ENCODE measurements at places on chromosomes 2 and 18. TPM values are rescaled to one million over a fixed set of nuclear protein-coding genes. Genes with fewer than 3 reads are reported as not detected.

GRCh38 chr18:63619661-63620060, 24.4 kb downstream of the SERPINB4 start:
- no peaks in the 10 kb centered on the region for H3K27me3 ChIP-seq
- no peaks in the 10 kb centered on the region for H3K4me1 ChIP-seq
- H3K27ac ChIP-seq, result no peak overlapping the region
- DNase-seq, result no peak

- no peak overlapping the region for H3K4me3 ChIP-seq
- H3K36me3 ChIP-seq, result no peaks in the 10 kb centered on the region
- H3K27me3 ChIP-seq, result no peaks in the 10 kb centered on the region
- H3K4me1 ChIP-seq, result peaks cover 6% of the 10 kb centered on the region
- DNase-seq, result no peak
Observed at GRCh38 chr2:106521016-106521415, 33.9 kb downstream of the CD8B2 start.

DNA sequence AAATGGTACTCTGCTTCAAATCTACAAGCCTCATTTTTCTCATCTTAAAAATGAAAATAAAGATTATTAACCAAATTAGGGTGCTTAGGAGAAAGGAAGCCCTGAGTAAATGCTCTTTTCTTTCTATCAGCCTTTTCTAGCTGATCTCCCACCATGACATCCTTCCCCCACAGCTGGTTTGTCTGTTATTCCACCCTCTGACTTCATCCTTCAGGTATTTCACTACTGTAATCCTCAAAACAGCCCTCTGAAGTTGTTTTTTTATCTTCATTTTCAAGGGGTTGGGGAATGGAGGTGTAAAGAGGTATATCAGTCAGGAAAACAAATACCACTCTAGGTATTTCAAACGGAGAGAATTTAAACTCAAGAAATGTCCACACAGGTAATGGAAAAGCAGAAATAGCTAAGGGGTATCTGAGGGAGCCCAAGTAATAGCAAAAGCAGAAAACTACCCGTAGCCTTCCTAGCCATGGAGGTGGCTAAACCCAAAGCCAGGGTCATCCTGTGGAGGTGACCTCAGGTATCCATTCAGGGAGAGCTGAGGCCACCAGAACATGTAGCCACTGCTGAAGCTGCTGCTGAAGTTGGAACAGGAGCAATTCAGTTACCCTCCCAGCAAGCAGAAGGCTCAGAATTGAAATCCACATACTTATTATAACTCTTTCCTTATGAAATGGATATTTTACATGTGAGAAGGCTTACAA, 990.9 kb upstream of the ACVR2A start:
- no peaks in the 10 kb centered on the region for H3K27me3 ChIP-seq
- H3K36me3 ChIP-seq, result no peaks in the 10 kb centered on the region
- no peak overlapping the region for H3K4me3 ChIP-seq
- DNase-seq, result no peak

- no peak overlapping the region for H3K4me3 ChIP-seq
- no peaks in the 10 kb centered on the region for H3K36me3 ChIP-seq
- no peak for DNase-seq
- H3K4me1 ChIP-seq, result no peaks in the 10 kb centered on the region
- H3K27me3 ChIP-seq, result no peaks in the 10 kb centered on the region
- no peak overlapping the region for H3K27ac ChIP-seq
Observed at GRCh38 chr2:726169-726568, 49.0 kb upstream of the TMEM18 start.

- no peaks in the 10 kb centered on the region for H3K4me1 ChIP-seq
- H3K36me3 ChIP-seq, result no peaks in the 10 kb centered on the region
- no peaks in the 10 kb centered on the region for H3K27me3 ChIP-seq
- no peak for DNase-seq
- H3K27ac ChIP-seq, result no peak overlapping the region
Observed at GRCh38 chr2:86323273-86324021, 14.0 kb downstream of the REEP1 start.

DNA sequence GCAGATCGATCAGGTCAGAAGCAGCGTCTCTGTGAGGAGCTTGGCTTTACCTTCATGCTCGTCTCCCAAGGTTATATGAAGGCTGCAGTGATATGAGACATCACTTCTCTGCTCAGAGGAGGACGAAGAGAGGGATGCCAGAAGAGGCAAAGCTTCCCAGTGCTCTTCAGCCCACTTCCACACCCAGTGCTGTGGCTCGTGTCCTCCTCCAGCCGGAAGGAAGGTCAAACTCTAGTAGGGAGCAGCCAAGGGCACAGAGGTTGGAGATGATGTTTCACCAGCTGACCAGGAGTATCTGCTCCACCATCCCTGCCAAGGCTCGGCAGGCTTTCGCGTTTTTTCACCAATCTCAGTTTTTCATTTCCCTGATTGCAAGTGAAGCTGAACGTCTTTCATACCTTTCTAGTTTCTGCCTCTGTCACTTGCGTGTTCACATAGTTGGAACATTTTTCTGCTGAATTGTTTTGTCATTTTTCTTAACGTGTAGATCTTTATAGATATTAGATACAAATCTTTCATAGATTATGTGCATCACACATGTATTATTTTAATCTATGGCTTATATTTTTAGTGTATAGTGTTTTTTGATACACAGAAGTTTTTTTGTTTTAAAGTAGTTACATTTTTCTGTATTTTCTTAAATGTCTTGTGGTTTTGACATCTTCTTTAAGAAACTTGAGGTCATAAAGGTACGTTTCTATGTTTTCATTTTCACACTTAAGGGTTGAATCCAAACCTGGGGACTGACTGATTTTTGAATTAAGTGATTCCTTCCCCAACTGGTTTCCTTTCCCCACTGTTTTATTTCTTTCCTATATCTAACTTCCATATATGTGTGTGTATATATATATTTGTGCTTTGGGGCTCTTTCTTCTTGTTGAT, 23.5 kb upstream of the L3MBTL4 start:
- DNase-seq, result no peak
- H3K27me3 ChIP-seq, result no peaks in the 10 kb centered on the region
- no peaks in the 10 kb centered on the region for H3K36me3 ChIP-seq
- H3K4me1 ChIP-seq, result no peaks in the 10 kb centered on the region
- no peak overlapping the region for H3K4me3 ChIP-seq

DNA sequence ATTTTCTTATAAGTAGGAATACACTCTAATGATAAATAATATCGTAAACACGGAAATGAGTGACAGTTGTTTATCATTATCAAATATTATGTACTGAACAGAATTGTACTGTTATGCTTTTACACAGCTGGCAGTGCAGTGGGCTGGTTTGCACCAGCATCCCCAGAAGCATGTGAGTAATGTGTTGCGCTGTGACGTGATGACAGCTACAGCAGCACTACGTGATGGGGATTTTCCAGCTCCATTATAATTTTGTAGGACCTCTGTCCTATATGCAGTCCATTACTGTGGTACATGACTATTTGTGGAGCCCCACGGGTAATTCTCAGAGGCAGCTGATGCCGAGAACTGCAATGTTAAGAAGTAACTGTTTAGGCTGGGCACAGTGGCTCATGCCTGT, 77.3 kb upstream of the ATG16L1 start:
- no peak for DNase-seq
- no peaks in the 10 kb centered on the region for H3K36me3 ChIP-seq
- H3K4me1 ChIP-seq, result no peaks in the 10 kb centered on the region
- H3K27ac ChIP-seq, result no peak overlapping the region
- H3K4me3 ChIP-seq, result no peak overlapping the region
- no peaks in the 10 kb centered on the region for H3K27me3 ChIP-seq

DNA sequence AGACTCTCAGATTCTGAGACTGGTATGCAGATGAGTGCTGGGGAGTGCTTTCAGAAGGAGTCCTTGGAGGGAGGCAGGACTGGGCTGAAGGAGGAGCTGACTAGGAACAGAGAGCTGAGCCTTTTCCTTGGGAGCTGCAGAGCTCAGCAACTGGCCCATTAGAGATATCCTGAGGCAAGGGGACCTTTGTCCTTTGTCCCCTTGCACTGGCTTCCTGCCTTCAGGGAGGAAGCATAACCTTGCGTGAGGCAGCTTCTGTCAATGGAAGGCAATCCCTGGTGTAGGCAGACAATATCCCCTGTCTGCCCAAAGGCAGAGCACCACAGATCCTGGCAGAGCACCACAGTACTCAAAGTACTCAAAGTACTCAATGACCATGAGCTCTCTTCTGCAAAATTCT, 375.3 kb downstream of the HRH4 start:
- no peak overlapping the region for H3K27ac ChIP-seq
- no peaks in the 10 kb centered on the region for H3K4me1 ChIP-seq
- H3K27me3 ChIP-seq, result no peaks in the 10 kb centered on the region
- no peak overlapping the region for H3K4me3 ChIP-seq

DNA sequence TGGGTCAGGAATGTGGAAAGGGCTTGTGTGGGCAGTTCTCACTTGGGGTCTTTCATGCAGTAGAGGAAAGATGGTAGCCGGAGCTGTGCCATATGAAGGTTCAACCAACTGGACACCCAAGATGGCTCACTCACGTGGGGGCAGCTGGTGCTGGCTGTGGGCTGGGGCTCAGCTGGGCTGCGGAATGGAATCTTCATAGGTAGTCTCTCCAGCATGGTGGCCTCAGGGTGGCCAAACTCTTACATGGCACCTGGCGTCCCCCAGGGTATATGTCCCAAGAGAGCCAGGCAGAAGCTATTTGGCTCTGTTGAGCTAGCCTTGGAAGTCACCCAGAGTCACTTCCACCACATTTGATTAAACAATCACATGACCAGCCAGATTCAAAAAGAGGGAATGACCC, 163.1 kb upstream of the KLHL29 start:
- no peaks in the 10 kb centered on the region for H3K4me1 ChIP-seq
- no peak overlapping the region for H3K4me3 ChIP-seq
- H3K27me3 ChIP-seq, result no peaks in the 10 kb centered on the region
- no peak for DNase-seq
- H3K27ac ChIP-seq, result no peak overlapping the region
- no peaks in the 10 kb centered on the region for H3K36me3 ChIP-seq

GRCh38 chr2:241798631-241799521, 10.1 kb upstream of the NEU4 start:
- no peak overlapping the region for H3K4me3 ChIP-seq
- H3K27ac ChIP-seq, result no peak overlapping the region
- H3K4me1 ChIP-seq, result peaks cover 5% of the 10 kb centered on the region
- no peaks in the 10 kb centered on the region for H3K36me3 ChIP-seq
- H3K27me3 ChIP-seq, result no peaks in the 10 kb centered on the region

GRCh38 chr2:71896385-71897136, 251.1 kb downstream of the CYP26B1 start:
- H3K27ac ChIP-seq, result no peak overlapping the region
- no peak for DNase-seq
- no peaks in the 10 kb centered on the region for H3K4me1 ChIP-seq
- H3K27me3 ChIP-seq, result no peaks in the 10 kb centered on the region
- H3K4me3 ChIP-seq, result no peak overlapping the region

GRCh38 chr2:18473241-18474181, 86.9 kb downstream of the RDH14 start:
- H3K27ac ChIP-seq, result no peak overlapping the region
- H3K36me3 ChIP-seq, result no peaks in the 10 kb centered on the region
- no peak overlapping the region for H3K4me3 ChIP-seq
- no peaks in the 10 kb centered on the region for H3K27me3 ChIP-seq
- DNase-seq, result no peak

DNA sequence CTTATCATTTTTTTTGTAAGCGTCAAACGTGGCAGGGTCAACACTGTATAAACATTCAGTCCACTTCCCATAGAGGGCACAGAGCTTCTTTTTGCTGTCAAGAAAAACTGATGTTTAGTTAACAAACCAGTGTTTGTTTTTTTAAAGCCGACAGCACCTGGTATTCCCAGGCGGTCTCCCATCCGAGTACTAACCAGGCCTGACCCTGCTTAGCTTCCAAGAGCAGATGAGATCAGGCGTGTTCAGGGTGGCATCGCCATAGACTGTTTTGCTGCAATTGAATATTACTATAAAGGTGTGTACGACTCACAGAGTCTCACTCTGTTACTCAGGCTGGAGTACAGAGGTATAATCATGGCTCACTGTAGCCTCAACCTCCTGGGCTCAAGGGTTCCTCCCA, 31.5 kb downstream of the CABYR start:
- no peak overlapping the region for H3K4me3 ChIP-seq
- no peaks in the 10 kb centered on the region for H3K4me1 ChIP-seq
- peaks cover 16% of the 10 kb centered on the region for H3K36me3 ChIP-seq
- H3K27ac ChIP-seq, result no peak overlapping the region
- H3K27me3 ChIP-seq, result no peaks in the 10 kb centered on the region
- DNase-seq, result no peak

DNA sequence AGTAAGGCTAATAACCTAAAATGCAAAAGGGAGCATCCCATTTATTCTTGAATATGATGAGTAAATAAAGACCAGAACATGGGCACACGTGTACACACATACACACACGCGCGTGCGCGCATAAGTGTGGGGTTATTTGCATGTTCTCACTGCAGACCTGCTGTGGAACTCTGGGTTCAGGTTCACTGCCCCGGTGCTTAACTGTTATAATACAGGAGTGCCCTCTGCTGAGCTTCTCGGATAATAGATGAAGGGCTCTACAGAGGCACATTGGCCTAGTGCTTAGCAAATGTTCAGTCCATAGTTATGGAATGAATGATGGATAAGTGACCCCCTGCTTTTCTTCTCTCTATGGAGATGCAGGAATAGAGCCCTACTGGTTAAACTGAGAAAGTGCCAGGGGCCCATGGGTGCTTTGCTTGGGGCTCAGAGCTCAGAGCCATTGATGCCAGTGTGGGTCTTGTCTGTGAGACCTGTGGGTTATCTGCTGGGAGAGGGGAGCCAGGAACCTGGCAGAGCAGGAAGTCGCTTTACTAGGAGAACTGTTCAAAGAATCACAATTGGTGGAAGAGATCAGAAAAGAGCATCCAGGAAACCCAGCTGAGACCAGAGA, 3.6 kb upstream of the ARL4C start:
- H3K4me3 ChIP-seq, result no peak overlapping the region
- H3K36me3 ChIP-seq, result no peaks in the 10 kb centered on the region
- no peak overlapping the region for H3K27ac ChIP-seq
- DNase-seq, result peak; percentile 61

GRCh38 chr2:225038231-225038523, 4.1 kb downstream of the DOCK10 start:
- H3K27ac ChIP-seq, result no peak overlapping the region
- H3K4me1 ChIP-seq, result no peaks in the 10 kb centered on the region
- no peak overlapping the region for H3K4me3 ChIP-seq
- no peak for DNase-seq
- H3K36me3 ChIP-seq, result no peaks in the 10 kb centered on the region

- no peaks in the 10 kb centered on the region for H3K27me3 ChIP-seq
- DNase-seq, result no peak
- no peak overlapping the region for H3K27ac ChIP-seq
- H3K4me3 ChIP-seq, result no peak overlapping the region
Observed at GRCh38 chr2:218513676-218514075, 54.5 kb downstream of the USP37 start.

GRCh38 chr2:100113990-100114433, 28.4 kb downstream of the AFF3 start:
- H3K4me1 ChIP-seq, result peaks cover 10% of the 10 kb centered on the region
- DNase-seq, result no peak
- no peaks in the 10 kb centered on the region for H3K27me3 ChIP-seq
- H3K36me3 ChIP-seq, result no peaks in the 10 kb centered on the region
- H3K4me3 ChIP-seq, result no peak overlapping the region

The SLC11A1 gene
- 14.5 TPM for total RNA-seq

The EIF4E2 gene
- 55.4 TPM for total RNA-seq

The SERPINB13 gene
- not detected for total RNA-seq

The SCYGR8 gene
- not detected for total RNA-seq

All from thyroid gland (tissue), 4 donors.